ENCODE measurements at places on chromosomes 16 and 17. TPM values are rescaled to one million over a fixed set of nuclear protein-coding genes. Genes with fewer than 3 reads are reported as not detected.

TBC1D3C gene
- total RNA-seq: not detected

CLEC19A gene
- not detected for total RNA-seq

DNA sequence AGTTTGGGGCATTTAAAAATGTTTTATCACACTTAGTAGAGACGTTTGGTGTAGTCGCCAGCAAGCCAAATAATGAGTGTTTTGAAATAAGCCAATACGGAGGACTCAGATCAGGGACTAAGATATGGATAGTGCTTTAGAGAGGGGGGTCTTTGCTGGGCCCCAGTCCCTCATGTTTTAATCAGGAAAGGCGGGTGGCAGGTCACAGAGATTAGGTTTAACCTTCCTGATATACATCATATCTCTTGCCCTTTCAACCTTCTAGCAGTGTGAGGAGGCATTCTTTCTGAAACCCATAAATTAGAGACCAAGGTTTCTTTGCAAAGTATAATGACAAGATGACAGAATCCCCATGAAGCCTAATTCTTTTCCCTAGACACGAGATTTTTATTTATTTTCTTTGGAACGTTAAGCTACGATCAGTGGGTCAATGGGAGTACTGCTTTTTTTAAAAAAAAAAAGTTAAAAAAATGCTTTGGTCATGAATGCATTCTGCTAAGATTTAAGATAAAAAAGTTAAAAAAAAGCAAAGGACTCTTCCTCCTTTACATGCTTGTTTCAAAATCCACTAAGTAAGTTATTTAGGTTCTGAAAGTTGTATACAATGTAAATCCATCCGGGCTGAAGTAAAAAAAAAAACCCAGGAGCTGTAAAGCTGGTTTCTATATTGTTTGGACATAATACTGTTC, 572.1 kb upstream of the SALL1 start:
- DNase-seq: no peak

TBC1D26 gene
- 0.23 TPM for total RNA-seq

SHISA6 gene
- 0.52 TPM for total RNA-seq

GRCh38 chr16:82658796-82659195, 32.0 kb downstream of the CDH13 start:
- no peak for DNase-seq

SLC6A2 gene
- 0.27 TPM for total RNA-seq

GRCh38 chr17:82716203-82717010, at the start of gene FN3KRP:
FN3KRP (plus strand) TSS chr17:82716706; CDS start chr17:82716756, 50 bp downstream.
- peak; percentile 91 for DNase-seq

MCRIP2 gene
- 64.3 TPM for total RNA-seq

C17orf50 gene
- total RNA-seq: not detected

SMCR8 gene
- 19.0 TPM for total RNA-seq

HBA1 gene
- not detected for total RNA-seq

- no peak for DNase-seq
Measured at GRCh38 chr16:77220427-77220826, 21.2 kb downstream of the SYCE1L start.

All from GM23338 (cell line).